ENCODE measurements at places on chromosomes 2 and 18.

DNA sequence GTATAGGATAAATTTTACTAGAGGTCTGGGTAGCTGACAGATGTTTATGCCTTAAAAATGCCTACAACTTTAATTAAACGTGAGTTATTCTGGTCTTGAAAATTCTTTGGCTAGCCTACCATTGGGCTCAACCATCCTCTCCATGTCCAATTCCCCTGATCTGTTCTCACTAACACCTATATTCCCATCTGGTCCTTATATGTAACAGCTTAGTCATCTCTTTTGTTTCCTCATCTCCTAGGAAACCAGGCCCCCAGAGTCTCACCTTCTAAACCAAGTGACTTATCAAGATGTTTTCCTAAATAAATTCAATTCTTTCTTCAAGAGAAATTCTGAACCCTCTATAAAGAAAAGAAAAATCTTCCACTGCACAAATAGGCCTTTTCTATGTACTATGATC, 148.5 kb downstream of the TTC32 start:
- no peak for DNase-seq

GRCh38 chr2:236190674-236191073, 22.5 kb upstream of the GBX2 start:
- DNase-seq, result no peak

- DNase-seq, result no peak
These were observed 88.4 kb upstream of the NRP2 start for GRCh38 chr2:205593891-205594290.

DNA sequence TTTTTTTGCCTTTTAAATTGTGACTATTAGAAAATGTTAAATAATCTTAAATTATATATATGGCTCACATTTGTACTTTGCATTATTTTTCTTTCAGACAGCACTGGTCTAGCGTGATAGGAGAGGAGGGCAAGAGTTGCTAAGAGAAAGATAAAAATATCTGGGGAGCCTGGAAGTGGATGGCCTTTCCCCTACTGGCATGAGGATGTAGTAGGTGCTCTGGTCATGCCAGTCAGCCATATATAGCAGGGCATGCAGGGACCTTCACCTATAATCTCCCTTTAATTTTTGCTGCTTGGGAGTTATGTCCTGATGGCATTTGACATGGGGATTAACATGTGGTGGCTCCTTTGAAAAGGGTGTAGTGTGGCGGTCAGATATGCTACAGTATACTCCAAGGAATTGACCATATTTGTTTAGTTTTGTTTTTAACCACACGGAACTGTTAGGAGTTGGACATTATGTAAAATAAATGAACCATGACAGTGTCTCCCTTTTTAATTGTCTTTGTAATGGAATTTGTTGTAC, 144.7 kb downstream of the BABAM2 start:
- no peak for DNase-seq

DNA sequence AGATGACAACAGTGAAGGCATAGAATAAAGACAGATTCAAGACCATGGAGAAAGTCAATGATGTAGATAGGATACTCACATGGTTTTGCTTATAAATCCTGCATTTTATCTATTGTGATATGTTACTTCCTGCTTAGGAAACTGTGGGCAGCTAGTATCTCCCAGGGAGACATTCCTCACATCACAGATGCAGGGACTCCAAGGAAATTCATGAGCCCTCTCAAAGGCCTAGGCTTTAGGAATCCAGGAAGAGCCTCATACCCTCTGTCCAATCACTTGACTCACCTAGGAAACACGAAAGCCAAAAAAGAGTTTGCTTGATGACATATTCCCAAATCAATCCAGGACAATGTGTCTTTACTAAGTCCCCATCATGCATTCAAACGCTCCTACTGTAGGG, 247.8 kb upstream of the KLHL29 start:
- no peak for DNase-seq

- no peak for DNase-seq
These were observed 35.5 kb upstream of the KIDINS220 start for GRCh38 chr2:8872821-8873432.

GRCh38 chr2:127324635-127325034, 30.7 kb upstream of the ERCC3 start:
- DNase-seq, result no peak

- DNase-seq, result peak; percentile 61
These were observed 161.1 kb downstream of the ARL4C start for GRCh38 chr2:234335661-234336228.

- DNase-seq, result no peak
These were observed 7.0 kb downstream of the INPP1 start for GRCh38 chr2:190350371-190350770.

DNA sequence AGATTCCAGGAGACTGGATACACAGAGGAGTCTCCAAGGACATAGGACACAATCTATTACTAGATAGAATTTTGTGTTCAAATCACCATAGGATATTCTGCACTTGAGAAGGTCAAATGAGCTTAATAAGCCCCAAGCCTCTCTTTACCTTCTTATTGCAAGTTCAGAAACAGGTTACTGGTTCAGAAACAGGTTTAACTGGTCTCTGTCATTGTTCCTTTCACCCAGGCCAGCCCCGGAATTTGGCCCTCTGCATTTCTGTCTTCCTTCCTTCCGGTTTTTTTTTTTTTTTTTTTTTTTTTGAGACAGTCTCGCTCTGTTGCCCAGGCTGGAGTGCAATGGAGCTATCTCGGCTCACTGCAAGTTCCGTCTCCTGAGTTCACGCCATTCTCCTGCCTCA, 700.2 kb downstream of the EPHA4 start:
- DNase-seq, result no peak

- no peak for DNase-seq
These were observed 56.3 kb downstream of the RBKS start for GRCh38 chr2:27833931-27834330.

- no peak for DNase-seq
These were observed 74.2 kb downstream of the LYPD6B start for GRCh38 chr2:149112713-149113112.

- DNase-seq, result no peak
These were observed 65.6 kb upstream of the RFX8 start for GRCh38 chr2:101540518-101540917.

DNA sequence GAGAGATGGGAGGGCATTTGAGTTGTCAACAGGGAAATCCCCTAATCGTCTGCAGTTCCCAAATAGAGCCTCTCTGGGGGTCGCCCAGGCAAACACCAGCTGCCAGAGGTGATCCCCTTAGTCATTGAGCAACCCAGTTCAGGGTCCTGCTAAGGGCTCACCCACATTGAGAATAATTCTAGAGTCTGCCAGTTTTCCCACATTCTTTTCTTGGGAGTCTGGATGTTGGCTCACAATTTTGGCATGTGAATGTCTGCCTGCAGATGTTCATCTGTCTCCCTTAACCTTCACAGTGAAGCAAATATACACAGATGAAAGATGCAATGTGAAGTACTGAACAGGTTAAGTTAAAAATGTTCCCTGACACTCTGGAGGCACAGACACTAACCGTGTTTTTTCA, 11.4 kb upstream of the SMIM21 start:
- DNase-seq, result no peak

DNA sequence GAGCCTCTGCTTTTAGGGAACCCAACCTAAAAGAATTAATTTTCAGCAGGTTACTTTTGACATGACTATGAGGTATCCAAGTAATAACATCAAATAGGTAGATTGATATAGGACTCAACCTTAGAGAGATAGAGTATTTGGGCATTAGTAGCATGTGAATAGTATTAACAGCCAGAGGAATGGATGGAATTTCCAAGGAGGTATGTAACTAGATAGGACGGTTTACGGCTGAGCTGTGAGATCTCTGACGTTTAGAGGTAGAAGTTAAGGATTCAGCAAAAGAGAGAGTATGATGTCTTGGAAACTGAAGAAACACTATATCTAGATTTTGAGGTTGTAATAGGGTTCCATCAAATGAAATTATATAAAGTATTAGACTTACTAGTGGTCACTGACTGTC, 70.3 kb downstream of the HNMT start:
- no peak for DNase-seq

GRCh38 chr18:1652018-1652417, 747.3 kb downstream of the ADCYAP1 start:
- DNase-seq, result no peak

DNA sequence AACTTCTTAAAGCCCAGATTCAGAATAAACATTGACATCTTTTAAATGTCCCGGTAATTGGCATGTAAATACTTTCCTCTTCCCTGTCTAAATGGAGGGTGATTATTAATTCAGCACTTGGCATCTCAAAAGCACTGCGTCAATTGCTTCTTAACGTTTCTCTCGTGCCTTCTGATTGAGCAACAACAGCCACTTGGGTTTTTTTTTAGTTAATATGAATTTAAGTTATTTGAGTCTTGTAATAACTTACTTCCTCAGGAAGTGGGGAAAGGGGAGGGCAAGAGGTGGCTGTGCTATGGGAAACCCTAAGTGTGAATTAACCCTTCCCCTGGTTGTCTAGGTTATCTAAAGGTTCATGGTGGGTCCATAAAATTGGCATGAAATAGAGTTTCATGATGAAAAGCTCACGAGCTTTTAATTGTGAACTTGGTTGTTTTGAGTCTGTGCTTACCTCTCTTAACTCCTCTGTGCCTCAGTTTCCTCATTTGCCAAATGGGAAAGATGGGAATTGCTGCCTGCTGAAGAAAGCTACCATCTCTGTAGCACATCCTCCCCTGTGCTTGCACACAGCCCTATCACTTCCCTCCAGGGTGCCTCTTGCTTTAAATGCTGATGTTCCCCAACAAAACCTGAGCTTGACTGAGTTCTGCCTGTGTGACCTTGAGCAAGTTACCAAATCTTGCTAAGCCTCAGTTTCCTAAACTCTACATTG, 126.3 kb upstream of the BCL2L11 start:
- DNase-seq, result no peak

GRCh38 chr2:201813996-201814760, 7.8 kb downstream of the CDK15 start:
- no peak for DNase-seq

DNA sequence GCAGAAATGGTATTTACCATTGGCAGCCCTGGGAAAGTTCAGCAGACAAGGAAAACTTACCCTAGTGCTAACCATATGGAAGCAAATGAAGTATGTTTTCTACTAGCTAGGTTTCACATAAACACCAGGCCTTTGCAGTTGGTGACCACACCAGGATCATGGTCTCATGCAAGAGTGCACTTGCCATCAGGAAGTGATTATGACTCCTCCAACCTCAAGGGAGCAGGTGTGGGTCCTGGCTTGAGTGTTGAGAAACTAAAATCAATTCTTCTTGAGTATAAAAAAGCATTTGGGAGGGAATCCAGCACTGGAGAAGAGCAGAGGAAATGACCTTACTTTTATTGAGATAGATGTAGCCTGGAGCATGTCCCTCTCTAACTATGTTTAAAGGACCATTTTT, 56.8 kb upstream of the SPAG16 start:
- no peak for DNase-seq

GRCh38 chr18:59839931-59840685, 59.7 kb upstream of the PMAIP1 start:
- DNase-seq, result no peak

DNA sequence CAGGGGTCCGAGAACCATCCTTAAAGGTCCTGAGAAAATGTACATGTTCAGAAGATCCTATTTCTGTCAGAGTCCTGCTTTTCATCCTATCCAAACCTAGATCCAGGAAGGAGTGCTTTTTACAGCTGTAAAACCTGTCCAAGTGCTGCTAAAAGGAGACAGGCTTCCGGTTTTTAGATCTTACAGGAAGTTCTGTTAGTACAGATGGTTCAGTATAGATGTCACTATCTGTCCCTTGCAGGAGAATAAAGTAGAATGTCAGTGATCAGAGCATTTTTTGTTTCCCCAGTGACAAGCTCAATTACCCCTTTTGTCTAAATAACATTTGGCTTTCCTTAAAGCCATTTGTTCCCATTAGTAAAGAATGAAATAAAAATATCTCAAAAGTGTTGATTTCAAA, 98.3 kb downstream of the NRP2 start:
- DNase-seq, result no peak

GRCh38 chr2:6977113-6977741, 60.0 kb downstream of the RNF144A start:
- no peak for DNase-seq

GRCh38 chr2:216090369-216090786, 8.7 kb downstream of the TMEM169 start:
- no peak for DNase-seq

- DNase-seq, result no peak
These were observed 9.4 kb upstream of the ZNF512 start for GRCh38 chr2:27573452-27573851.

DNA sequence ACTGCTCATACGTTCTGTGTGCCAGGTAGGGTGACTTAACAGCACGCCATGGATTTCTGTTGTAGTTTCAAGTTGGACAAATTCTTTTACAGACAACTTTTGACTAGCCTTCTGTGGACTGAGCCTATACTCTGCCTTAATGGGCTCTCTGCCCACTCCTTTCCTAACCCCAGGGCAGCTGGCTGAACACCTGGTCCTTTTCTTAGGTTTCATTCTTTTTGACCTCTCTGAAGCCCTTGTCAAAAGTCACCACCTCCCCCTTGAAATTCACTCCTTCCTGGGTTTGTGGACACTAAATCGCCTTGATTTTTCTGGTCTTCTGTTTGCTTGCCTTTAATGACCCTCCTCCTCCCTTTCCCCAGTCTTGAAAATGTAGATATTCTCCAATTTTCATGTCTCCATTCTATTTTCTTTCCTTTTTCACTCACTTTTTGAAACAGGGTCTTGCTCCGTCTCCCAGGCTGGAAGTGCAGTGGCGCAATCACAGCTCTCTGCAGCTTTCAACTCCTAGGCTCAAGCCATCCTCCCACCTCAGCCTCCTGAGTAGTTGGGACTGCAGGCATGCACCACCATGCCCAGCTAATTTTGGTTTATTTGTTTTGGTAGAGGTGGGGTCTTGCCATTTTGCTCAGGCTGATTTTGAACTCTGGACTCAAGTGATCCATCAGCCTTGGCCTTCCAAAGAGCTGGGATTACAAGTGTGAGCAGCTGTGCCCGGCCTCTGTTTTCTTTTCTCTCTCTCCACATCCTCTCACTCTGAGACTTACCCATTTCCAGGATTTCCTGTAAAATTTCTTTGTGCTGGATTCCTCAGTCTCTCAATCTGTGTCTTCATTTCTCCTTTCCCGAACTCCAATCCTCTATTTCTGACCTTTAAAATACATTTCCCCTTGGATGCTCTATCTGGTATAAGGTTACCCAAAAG, 112.9 kb downstream of the PLB1 start:
- no peak for DNase-seq

- no peak for DNase-seq
These were observed 1.2 kb downstream of the CABLES1 start for GRCh38 chr18:23136326-23137096.

- no peak for DNase-seq
These were observed 2.1 kb downstream of the ST8SIA5 start for GRCh38 chr18:46754661-46755292.

- DNase-seq, result no peak
These were observed 36.7 kb upstream of the BMP10 start for GRCh38 chr2:68907920-68908253.

GRCh38 chr18:35110554-35111485, 69.6 kb downstream of the MAPRE2 start:
- no peak for DNase-seq

DNA sequence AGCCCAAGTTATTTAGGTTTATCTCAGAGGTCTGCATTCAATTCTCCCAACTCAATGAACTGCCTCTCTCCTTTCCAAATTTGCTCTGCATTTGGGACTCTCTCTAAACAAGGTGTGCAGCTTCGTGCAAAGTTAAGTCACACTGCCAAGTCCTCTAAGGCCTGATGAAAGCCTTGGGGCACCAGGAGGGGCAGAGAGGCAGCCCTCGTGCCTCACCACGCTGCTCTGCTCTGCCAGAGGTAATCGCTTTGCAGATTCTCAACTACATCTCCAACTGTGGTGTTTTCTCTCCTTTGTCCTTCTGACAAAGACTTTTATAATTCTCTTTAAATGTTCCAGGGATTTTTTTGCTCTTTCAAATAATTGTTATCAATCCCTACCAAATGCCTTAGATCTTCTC, 283.0 kb downstream of the MEIS1 start:
- DNase-seq, result no peak

- no peak for DNase-seq
These were observed 487.3 kb upstream of the VWC2L start for GRCh38 chr2:213923543-213923942.
